HTR-8/SVneo (cell line): ENCODE measurements at places on chromosomes 2 and 18.

- no peak for DNase-seq
These were observed 323.7 kb downstream of the EN1 start for GRCh38 chr2:118523761-118524160.

- peak; percentile 91 for DNase-seq
These were observed 35.3 kb upstream of the DNMT3A start for GRCh38 chr2:25376750-25377621.

DNA sequence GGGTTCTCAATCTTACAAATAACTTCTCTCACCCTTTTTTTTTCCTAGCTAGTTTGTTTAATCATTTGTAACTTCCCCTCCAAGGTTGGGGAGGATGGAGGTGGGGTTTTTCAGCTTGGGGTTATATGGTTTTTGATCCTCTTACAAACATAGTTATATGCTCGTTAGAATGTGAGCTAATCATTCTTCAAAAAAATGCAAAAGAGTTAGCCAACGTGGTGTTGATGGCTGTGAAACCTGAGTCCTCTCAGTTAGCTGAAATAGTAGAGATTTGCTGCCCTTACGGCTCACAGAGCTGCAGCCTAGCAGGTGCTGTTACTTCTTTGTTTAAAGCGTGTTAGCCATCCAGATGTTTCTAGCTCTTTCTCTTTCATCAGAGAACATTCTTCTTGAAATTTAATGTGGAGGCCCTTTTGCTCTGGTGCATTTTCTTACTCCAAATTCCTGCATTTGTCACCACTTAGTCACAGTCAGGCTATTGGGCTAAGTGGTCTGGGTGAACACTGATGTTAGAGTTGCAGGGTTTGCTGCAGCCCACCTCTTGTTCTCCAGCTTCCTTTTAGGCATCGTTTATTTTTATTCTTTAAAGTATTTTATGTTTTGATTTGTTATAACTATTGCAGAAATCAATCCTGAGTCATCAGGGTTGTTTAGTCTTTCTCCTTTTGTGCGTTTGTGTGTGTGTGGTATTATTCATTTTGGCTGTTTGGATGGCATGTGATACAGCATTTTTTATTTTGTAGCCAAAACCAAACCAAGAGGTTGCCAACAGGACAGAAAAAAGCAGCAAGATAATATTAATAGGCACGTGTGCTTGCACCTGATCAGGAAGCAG, 41.1 kb downstream of the LIMS1 start:
- peak; percentile 38 for DNase-seq

DNA sequence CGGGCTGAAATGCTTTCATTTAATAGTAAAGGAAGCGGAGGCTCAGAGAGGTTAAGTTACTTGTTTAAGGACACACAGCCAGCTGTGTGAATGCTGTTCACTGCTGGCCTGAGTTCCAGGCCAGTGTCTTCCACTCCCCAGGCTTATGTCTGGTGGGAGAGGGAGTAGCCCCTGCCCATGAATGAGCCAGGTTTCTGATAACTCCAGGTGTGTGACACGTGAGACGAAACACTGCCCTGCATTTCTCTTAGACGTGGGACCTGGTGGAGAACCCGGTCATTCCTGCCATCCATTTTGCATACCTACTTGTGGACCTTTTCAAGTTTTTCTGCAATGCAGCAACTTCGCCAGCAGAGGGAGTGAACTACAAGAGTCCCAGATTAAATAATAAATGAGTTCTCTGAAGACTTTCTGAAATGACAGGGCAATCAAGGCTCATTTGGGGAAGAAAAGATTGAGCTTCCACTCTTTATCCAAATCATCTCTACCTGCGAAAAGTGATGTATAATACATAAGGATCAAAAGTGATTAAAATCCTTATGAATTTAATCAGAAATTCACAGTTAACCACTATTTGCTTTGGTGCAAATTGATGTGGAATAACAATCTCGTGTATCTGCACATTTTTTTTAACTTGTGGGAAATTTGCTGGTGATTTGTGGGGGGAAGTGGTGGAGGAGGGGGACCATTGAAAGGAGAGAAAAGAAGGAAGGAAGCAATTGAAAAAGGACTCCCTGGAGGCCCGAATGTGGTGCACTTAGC, 79.4 kb upstream of the ASB18 start:
- DNase-seq = peak; percentile 74

- DNase-seq = no peak
These were observed 57.4 kb downstream of the SP100 start for GRCh38 chr2:230473378-230473777.

DNA sequence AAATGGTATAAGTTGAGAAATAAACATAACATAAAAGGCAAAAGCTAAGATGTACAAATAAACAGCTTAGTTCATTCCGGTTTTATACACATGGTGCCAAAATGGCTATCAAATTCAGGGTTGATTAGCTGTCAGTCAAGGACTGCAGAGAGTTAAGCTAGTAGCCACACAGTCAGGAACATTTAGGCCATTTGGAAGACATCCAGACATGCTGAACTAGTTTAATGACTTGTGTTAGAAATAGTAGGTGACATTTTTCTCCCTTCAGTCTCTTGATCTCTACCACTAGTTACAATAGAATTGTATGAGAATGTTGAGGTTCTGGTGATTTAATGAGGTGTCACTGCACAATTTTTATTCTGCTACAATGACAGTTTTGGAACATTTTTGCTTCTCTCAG, 394.4 kb upstream of the SPHKAP start:
- DNase-seq = no peak

DNA sequence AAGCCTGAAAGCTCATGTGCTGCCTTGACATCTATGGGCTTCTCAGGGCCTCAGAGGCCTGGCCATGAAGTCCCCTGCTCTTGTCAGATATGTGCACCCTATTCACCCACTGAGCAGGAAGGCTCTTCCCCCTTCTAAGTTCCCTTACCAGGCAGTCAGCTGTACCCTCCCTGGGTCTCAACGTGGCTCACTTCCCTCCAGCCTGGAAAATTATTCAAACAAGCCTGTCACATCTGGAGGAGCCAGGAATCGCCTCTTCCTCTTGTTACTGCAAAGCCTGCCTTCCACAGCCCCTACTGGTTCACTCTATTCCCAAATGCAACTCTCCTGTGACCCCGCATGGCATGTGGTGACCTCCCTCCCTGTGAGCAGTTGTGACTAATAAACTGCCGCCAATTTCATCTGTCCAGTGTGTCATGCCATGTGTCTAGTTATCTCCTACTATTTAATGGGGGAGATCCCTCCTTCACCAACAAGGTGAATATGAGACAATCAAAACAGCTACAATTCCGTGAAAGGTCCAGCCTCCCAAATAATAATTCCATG, 8.4 kb upstream of the SERPINB8 start:
- no peak for DNase-seq

- DNase-seq = no peak
These were observed 43.8 kb upstream of the ZNF516 start for GRCh38 chr18:76538846-76539245.

DNA sequence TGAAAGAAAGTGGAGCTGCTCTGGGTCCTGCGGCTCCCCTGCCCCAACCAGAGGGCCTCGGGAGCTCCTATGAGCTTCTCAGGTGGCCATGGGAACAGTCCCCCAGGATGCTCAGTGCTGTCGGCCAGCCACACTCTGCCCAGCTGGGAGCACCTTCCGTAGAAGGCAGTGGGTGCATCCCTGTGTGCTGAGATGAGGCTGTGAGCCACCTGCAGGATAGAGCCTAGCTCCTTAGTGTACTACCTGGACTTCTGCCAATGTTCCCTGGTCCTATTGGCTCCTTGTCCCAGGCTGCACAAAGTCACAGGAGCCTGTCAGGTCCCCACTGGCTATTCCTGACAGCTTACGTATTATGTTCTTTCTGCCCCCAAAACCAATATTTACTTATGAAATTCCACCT, 16.1 kb downstream of the PRELID3A start:
- no peak for DNase-seq

GRCh38 chr2:158529379-158530259, 72.9 kb downstream of the PKP4 start:
- no peak for DNase-seq

DNA sequence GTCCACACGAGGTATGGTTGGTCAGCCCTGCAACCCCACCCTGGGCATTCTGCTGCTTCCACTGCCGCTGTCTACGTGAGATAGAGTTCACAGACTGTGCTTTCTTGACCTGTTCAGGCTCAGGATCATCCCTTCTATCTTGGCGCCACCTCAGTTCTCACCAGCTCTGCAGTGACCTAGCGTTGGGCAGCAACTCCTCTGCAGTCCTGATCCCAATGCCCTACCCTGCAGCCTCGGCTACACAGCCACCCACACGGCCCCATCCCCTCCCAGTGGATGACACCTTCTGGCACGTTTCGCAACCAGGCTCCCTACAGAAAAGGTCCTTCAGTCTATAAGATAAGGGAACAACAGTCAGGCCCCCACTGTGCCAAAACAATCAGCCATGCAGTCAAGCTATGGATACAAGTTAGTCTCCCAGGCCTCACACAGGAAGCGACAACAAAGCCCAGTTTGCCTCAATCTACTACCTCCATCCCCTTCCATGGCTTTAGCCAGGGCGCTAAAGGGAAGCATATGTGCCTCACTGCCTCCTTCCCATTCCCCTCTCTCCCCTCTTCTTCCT, 317.9 kb upstream of the PKDCC start:
- no peak for DNase-seq

- DNase-seq = no peak
These were observed 120.9 kb upstream of the TTN start for GRCh38 chr2:178928077-178928476.

DNA sequence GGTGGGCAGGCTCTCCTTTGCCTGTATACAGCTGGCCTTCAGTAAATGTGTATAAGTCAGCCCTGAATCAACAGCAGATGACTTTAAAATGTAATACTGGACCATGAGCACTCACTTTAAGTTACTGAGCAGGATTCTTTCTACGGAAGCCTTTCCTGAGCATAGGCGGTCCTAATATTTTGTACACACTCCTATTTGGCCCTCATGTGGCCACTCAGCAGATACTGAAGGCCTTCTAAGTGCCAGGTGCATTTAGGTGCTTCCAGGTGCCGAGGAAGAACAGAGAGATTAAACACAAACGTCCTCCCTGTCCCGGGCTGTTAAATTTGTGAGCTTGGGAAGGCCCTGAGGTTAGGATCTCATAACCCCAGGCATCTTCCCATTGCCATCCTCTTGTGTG, 27.0 kb downstream of the UXS1 start:
- no peak for DNase-seq

DNA sequence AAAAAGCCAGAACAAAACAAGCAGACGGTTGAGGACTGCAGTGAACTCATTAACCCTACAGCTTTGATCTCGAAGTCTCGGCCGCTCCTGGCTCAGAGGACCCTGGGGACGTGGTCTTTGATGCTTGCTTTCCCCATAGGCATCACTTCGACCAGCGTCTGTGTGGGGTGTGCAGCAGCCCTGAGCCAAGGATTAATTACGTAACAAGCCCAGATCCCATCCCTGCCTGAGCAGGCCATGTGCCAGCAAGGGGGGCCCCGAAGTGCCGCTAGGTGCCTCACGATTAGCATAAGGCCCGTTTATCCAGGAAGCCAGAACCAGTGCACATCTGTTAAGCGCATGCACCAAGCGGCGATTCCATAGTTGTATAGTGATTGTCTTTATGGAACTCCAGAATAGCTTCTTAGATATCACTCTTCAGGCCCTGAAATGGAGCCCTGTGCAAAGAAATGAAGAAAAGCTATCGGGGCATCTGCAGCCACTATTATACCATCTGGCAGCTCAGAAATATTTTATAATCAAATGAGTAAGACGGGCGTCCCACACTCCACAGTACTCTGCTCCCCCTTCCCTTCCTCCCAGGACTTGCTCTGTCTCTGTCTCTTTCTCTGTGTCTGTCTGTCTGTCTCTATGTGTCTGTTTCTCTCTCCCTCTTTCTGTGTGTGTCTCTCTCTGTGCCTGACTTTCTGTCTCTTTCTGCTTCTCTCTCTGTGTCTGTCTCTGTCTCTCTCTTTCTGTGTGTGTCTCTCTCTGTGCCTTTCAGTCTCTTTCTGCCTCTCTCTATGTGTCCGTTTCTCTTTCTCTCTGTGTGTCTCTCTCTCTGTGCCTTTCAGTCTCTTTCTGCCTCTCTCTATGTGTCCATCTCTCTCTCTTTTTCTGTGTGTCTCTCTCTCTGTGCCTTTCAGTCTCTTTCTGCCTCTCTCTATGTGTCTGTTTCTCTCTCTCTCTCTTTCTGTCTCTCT, 41.7 kb downstream of the HPCAL1 start:
- no peak for DNase-seq

GRCh38 chr18:76374330-76375281, 120.4 kb downstream of the ZNF516 start:
- DNase-seq = no peak

GRCh38 chr18:26051843-26052242, 38.6 kb downstream of the SS18 start:
- no peak for DNase-seq

DNA sequence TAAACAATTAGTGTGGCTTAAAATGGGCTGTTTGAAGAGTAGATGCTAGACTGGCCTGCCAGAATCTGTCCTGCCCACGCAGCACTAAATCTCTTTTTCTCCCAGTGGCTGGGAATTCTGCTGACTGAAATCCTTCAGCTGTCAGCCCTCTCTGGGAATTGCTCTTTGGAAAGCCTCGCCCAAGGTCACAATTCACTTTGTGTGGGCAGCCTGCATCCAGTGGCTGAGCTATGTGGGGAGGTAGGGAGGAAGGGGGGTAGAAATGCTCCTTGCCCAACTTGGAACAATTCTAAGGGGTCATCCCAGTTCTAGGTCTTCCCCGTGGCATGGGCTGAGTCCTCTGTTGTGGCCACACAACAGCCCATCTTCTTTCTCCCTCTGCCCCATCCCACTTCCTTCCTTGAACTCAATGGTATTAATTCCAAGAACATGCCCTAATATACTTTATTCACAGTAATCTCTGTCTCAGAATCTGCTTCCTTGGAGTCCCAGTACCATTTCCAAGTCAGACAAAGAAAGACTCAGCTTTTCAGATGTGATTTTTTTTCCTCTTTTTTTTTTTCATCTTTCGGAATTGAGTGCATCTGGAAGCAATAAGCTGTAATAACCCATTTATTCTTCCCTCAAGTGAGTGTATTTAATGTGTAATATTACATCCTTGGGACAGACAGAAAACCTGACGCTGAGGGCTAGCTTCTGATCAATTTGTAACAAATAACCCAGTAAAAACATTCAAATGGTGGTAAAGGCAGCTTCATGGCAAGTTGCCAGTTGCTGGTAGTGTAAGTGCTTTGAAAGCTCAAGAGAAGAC, 189.4 kb downstream of the GPD2 start:
- no peak for DNase-seq

DNA sequence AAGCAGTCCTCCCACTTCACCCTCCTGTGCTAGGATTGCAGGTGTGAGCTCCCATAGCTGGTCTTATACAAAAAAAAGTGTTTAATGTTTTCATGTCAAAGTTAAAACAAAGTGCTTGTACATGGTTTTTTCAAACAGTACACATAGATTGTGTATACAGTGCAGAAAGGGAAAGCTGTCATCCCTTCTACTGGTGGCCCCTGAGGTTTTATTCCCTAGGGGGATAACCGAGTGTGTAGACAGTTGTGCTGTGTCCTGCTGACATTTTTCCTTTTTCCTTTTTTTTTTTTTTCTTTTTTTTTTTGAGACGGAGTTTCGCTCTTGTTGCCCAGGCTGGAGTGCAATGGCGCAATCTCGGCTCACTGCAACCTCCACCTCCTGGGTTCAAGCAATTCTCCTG, 10.8 kb downstream of the TUBB6 start:
- DNase-seq = no peak
